Adipocyte (in vitro differentiated cells): ENCODE measurements at places on chromosomes 1 and 21.

DNA sequence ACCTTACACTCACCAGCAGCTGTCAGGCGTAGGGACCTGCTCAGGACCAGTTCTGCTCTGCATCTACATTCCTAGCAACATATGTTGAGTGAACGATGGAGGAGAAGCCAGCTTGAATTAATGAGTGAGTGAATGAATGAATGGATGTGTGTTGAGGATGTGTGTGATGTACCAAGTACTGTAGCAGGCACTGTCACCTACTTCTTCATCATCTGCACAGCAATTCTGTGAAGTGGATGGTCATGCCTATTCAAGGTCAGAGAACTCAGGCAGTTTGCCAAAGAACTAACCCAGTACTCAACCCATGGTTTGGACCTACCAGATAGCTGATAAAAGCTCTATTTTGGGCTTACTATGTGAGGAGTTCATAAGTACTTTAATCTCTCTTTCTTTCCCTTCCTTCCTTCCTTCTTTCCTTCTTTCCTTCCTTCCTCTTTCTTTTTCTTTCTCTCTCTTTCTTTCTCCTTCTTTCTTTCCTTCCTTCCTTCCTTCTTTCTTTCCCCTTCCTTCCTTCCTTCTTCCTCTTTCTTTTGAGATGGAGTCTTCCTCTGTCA is 56.9 kb downstream of the ATP1A1 start:
- no peak for DNase-seq

- no peak for DNase-seq
Measured at GRCh38 chr1:245869847-245870246, 637.2 kb downstream of the SMYD3 start.

DNA sequence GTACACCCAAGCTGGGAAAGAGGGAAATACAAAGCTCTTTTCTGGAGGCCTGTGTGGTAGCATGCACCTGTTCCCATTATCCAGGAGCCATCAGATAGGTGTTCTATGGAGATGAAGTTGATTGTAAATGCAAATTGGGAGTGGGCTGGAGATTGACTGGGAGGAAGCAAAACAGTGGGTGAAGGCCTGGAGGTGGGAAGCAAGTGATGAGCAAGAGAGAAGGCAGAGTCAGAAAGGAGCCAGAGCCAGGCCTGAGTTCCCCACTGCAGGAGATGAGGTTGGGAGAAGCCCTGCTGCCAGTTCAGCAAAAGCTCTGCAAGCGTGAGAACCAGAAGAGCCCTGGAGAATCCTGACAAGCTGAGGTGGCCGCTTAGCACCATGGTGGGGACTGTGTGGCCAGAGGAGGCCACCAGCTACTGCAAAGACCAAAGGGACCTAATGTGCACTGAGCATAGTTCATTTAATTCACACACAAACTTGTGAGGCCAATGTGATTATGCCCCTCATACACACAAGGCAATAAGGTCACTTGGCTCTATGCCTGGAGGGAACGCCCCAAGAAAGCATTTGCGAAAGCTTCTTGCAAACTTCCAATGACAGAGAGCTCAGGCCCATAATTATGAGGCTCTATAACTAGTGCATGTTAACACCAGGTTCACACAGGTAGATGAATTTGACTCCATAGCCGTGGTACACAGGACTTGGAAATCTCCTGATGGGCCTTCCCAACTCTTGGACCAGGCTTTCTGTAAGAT is 73.0 kb upstream of the GRIK3 start:
- no peak for DNase-seq

DNA sequence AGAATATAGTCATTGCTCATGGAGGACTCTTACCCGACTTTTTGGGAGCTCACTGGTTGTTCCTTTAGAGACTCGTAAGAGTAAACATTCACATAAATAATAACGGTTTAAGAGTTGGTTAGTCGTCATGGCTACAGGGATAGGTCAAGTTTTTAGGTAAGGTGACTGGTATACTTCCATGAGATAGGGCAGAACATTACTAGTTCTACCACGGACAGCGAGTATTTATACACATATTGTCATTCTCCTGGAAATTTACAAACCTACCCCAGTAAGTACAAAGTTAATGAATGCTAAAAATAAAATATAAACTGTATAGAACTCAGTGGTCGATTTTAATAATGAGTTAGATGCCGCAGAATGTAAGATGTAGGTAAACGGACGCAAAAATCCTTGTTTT is 1.2 kb upstream of the RYR2 start:
- no peak for DNase-seq

DNA sequence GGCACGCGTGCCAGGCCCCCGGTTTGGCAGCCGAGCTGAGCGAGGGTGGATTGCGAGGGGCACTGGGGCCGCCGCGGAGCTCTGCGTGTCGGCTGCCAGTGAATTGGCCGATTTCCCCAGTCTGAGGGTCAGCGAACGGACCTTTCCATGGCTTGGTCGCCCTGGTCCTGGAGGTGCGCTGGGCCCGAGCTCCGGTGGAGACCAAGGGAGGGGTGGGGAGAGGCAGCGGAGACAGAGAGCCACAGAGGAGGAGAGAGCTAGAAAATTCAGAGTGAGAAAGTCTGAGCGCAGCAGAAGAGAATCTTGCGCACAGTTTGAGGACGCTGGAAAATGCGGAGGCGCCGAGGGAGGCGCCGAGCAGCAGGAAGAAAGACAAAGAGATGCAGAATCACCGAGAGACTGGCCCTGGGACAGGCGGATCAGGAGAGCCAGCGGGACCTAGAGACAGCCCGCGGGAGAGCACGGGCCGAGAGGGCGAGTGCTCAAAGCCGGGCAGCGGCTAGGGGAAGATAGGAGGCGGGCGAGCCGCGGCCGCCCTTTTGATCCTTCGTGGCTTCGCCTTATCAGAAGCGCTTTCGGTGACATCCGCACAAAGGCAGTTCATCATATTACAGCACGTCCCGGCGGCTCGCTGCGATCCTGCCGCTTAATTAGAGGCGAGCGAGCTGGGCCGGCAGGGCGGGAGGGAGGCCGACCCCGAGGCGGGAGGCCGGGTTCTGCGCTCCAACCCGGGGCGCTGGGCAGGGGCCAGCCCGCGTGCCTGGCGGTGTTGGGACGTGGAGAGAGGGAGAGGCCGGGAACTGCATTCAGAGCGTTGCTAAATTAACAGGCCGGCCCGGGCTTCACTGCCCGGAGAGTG is 12.7 kb downstream of the PAX7 start:
- DNase-seq, result no peak
